Kidney tubule cell (primary cell): ENCODE measurements at places on chromosomes 7 and 10.
A peak's percentile ranks its signal among the peaks of the same experiment; 100 is the strongest.

GRCh38 chr7:1259621-1260243 is 27.1 kb downstream of the UNCX start:
- DNase-seq: no peak

- peak; percentile 36 for DNase-seq
Measured at GRCh38 chr10:24307116-24307515, 98.2 kb downstream of the KIAA1217 start.

GRCh38 chr7:2566890-2567678 is 8.3 kb downstream of the IQCE start:
- no peak for DNase-seq

DNA sequence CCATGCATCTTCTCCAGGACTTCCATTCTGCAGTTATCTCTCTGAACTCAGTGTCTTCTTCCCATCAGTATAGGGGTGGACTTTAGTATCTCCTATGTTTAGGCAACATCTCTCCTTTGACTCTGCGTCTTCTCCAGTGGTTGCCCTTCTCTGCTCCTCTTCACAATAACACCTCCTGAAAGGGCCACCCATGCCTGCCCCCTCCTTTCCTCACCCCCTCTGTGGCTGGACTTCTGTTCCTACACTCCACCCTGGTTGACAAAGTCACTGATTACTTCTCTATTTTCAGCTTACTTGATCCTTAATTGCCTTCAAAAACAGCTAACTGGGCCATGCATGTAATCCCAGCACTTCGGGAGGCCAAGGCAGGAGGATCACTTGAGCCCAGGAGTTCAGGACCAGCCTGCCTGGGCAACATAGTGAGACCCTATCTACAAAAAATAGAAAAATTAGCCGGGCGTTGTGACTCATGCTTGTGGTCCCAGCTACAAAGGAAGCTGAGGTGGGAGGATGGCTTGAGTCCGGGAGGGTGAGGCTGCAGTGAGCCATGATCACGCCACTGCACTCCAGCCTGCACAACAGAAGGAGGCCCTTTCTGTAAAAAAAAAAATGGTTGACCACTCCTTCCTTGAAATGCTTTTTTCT is 13.7 kb downstream of the SRGN start:
- peak; percentile 26 for DNase-seq

- DNase-seq: peak; percentile 58
Measured at GRCh38 chr7:101688183-101688831, 59.2 kb upstream of the MYL10 start.

GRCh38 chr7:114158854-114159253 is 240.0 kb upstream of the PPP1R3A start:
- DNase-seq: no peak

- DNase-seq: no peak
Measured at GRCh38 chr10:11598712-11599397, 12.6 kb downstream of the USP6NL start.

DNA sequence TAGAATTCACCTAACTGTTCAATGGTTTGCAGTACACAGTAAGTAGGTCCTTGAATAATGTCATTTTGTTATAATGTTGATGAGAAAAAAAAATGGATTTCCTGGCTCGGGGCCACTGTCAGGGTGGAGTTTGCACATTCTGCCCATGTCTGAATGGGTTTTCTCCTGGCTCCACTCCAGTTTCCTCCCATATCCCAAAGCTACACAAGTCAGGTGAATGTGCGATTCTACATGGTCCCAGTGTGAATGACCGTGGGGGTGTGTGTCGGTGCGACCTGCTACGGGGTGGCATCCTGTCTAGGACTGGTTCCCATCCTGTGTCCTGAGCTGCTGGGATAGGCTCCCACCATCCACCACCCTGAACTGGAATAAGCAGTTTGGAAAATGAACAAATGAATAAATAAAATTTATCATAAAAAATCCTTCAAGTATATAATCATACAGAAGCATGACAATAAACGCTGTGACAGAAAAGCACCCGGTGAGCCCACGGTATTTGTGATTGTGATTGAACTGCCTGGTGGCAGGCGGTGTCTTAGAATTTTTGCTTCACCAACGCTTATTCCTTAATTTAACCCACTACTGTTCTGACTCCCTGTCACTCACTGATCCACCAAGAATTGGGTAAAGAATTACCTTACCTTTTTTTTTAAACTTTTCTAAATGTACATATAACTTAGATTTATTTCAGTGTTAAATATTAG is 114.1 kb downstream of the ICA1 start:
- no peak for DNase-seq

DNA sequence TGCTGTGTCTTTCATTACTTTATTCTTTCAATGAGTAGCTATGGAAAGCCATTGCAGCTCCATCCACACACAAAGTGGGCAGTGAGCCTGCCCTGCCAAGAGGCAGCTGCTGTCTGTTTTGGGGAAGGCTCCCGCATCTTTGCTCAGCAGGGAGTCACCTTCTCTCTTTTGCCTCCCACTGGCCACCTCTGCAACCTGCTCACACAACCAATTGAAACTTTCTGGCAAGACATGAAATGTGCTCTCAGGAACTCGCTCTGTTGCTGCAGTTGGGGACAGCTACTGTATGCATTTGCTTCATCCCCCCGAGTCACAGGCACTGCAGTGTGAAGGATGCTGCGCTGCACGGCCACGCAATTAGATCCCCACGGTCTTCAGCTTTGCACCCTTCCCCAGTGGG is 244.8 kb upstream of the NFE2L3 start:
- DNase-seq: no peak

DNA sequence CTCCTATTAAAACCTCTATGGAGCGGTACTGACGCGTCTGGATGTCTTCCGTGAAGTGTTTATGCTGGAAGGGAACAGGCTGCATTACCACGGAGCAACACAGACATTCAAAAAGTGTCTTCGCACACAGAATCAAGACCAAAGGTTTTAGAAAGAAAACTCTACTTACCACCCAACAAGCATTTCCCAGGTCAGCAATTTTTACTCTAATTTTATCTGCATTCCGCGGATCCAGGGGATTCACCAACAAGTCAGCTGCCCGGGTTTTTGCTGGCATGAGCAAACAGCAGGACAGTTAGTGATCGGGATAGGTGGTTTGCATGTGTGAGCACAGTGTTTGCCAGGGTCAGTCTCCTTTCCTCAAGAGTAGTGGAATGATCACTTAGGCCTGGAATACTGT is 118.8 kb downstream of the KMT2E start:
- DNase-seq: no peak

DNA sequence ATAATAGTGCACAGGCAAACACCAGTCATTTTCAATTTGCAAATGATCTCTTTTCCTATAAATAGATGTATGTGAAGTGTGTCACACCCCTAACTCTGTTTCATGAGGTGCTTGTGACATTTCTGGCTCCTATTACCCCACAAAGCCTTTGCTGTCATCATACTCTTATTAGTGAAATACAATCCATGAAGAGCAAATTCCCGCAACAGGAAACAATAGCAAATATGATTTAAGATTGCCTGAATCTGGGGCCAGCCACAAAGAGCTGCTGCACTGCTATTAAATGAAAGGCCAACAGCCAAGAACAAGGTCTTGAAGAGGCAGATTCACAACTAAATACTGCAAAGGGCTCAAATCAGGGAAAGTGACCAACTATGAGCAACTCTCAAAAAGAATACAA is 96.3 kb upstream of the CAV2 start:
- DNase-seq: no peak

GRCh38 chr10:49645417-49645816 is 31.6 kb downstream of the CHAT start:
- no peak for DNase-seq

DNA sequence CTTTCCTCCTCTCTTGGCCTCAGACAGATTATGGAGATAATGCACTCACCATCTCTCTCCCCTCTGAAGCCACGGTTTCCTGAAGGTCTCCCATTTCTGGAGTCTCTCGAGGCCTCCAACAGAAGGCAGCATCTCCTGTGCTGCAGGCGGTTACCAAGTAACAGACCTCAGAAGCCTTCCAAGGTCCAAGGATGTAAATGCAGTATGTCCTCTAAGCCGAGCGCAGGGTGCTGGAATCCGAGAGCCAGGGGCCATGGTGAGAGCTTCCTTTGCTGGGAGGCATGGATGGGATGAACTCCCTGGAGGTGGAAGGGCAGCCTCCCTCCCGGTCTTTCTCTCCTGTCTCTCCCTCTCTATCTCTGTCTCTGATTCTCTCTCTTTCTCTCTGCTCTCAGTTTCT is 79.8 kb downstream of the ADARB2 start:
- DNase-seq: no peak

DNA sequence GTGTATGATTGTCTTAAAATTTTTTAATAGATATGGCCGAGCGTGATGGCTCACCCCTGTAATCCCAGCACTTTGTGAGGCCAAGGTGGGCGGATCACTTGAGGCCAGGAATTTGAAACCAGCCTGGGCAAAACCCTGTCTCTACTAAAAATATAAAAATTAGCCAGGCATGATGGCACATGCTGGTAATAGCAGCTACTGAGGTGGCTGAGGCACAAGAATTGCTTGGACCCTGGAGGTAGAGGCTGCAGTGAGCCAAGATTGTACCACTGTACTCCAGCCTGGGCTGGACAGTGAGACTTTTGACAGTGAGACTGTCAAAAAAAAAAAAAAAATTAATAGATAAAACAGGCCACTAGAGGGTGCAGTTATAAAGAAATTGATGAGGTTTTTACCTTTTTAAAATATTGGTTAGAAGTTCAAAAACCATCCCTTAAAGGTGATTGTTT is 20.5 kb downstream of the NOM1 start:
- peak; percentile 29 for DNase-seq

GRCh38 chr10:6146013-6146785 is 56.5 kb upstream of the PFKFB3 start:
- peak; percentile 60 for DNase-seq

DNA sequence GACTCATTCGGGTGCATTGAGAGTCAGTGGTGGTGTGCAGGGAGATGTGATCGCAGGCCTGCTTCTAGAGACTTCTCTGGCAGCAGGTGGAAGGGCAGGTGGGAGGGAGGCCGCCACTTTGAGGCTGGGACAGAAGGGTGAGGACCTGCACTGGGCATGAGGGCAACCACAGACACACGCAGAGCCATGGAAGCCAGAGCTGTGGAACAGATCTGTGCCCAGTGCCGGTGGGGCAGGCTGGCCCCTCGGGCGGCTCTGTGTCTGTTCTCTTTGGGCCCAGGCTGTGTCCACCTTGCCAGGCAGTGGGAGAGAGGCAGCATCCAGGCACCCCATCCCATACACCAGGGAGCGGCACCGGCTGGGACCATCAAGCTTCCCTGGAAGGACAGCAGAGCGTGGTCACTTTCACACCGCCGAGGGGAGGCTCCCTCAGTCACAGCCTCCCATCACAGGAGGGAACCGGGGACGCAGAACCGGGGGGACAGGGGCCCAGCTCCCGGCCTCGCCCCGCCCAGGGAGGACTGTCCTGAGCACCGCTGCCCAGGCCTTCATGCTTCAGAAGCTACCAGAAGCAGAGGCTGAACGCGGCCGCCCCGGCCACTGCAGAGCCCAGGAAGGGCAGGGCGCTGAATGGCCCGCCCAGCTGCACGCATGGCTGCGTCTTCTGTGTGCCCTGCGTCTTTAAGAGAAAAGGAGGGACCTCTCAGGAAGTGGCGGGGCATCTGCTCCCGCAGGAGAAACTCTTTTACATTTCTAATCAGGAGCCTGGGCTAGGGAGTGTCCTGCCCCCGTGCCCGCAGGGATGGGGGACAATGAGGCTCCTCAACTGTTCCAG is 32.1 kb downstream of the EN2 start:
- DNase-seq: peak; percentile 70

DNA sequence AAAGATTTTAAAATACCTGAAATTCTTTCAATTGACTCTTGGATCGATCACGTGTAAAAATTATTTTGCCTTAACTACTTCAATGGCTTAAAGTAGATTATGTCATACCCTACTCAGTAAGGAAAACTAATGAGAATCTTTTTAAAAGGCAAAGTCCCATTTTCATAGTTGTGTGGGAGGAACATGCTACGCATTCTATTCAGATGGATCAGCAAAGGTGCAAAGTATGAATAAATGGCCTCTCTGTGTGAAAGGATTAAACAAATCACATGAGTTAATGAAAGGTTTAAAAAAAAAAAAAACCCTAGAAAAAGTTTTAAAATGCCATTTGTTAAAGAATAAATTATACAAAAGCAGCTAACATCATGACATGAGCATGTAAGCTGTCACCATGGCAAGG is 77.1 kb downstream of the ENO4 start:
- DNase-seq: peak; percentile 16

- peak; percentile 74 for DNase-seq
Measured at GRCh38 chr7:130959743-130960207, 225.8 kb upstream of the KLF14 start.

GRCh38 chr7:169276-170172 is 22.8 kb upstream of the FAM20C start:
- no peak for DNase-seq

GRCh38 chr7:82194016-82194643 is 249.4 kb downstream of the CACNA2D1 start:
- DNase-seq: peak; percentile 52

DNA sequence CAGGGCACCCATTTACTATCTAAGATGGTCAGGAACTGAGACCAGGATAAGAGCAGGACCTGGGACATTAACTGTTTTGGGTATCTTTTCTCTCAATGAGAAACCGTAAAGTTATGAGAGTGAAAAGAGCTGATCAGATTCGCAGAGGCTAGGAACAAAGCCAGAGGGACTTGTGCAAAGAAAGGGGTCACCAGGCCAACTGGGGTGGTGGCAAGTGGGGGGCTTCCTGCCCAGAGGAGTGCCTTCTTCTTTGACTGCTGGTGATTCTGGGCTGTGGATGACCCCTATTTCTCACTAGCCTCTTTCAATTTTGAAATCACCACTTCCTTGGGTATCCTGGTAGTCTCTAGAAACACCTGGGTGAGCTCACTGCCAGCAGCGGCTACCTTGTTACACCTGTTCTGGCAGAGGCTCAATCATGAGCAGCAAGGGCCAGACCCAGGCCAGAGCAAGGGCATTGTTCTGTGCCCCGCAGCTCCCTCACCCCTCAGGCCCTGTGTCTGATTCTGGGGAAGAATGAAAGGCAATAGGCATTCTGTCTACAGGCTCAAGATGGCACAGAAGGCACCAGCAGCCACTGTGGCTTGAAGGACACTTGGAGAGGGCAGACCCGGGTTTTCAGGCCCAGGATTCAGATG is 999 bp downstream of the SFTPD start:
- no peak for DNase-seq

- DNase-seq: no peak
Measured at GRCh38 chr10:78528749-78529204, 495.1 kb downstream of the RPS24 start.

GRCh38 chr7:143392875-143393266 is 11.7 kb downstream of the ZYX start:
- DNase-seq: no peak

DNA sequence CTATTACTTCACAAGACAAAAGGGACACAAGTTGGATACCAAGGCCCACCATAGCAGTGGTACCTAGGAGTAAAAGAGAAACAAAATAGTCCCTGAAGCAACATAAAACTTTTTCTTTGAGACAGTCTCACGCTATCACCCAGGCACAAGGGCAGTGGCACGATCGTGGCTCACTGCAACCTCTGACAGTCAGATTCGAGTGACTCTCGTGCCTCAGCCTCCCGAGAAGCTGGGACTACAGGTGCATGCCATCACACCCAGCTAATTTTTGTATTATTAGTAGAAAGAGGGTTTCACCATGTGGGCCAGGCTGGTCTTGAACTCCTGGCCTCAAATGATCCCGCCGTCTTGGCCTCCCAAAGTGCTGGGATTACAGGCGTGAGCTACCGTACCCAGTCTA is 59.0 kb upstream of the KCNMA1 start:
- DNase-seq: no peak

GRCh38 chr7:117848941-117849340 is 24.3 kb downstream of the CTTNBP2 start:
- DNase-seq: no peak
